ENCODE measurements at places on chromosomes 12 and 14.

GRCh38 chr14:89357655-89358297 is 59.3 kb downstream of the FOXN3 start:
- DNase-seq, result no peak

DNA sequence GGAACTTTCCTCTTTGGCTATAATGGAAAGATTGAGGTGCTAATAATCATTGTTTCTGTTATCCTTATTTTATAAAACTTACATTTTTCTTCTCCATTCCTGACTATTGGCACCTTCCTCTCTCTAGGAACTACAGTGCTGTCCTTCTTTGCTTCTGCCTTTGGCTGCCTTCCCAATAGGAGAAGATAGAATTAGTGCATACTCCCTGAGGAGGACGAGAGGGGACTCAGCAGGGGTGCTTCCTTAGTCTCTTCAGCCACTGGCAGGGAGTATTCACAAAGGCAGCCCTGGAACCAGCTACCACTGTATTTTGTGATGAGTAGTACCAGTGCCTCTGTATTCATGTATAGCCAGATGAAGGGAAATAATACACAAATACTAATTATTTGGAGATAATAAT is 208.5 kb downstream of the FOXG1 start:
- no peak for DNase-seq

DNA sequence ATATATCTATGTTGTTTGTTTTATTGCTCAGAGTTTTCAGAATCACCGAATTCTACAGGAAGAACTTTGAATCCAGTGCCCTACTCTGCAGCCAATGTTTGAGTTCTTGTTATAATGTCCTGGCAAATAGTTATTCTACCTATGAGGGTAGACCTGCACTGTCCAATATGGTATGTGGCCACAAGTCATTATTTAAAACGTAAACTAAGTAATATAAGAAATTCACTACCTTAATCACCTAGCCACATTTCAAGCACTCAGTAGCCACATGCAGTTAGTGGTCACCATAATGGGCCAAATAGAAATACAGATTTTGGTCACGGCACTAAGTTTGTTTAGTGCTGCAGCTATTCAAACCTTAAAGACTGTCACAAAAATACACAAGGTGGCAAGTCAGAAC is 26.4 kb downstream of the GNPTAB start:
- DNase-seq, result no peak

DNA sequence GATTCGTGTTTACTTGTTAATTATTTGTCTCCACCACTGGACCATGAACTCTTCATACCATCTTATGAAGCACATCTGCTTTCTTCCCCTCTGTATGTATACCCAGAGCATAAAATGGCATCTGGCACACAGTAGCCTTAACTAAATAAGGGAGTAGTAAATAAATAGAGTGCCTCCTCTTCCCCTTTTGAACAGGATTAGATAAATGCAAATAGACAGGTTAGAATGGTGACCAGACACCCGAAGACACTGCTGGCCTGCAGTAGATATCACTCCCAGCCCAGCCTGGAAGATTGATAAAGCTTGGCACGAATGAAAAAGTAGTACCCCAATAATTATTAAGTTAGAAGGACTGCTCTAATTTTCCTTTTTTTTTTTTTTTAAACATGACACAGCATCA is 6.9 kb downstream of the GALNT4 start:
- DNase-seq, result no peak

GRCh38 chr14:103526247-103526913 is 2.6 kb upstream of the TRMT61A start:
- no peak for DNase-seq

DNA sequence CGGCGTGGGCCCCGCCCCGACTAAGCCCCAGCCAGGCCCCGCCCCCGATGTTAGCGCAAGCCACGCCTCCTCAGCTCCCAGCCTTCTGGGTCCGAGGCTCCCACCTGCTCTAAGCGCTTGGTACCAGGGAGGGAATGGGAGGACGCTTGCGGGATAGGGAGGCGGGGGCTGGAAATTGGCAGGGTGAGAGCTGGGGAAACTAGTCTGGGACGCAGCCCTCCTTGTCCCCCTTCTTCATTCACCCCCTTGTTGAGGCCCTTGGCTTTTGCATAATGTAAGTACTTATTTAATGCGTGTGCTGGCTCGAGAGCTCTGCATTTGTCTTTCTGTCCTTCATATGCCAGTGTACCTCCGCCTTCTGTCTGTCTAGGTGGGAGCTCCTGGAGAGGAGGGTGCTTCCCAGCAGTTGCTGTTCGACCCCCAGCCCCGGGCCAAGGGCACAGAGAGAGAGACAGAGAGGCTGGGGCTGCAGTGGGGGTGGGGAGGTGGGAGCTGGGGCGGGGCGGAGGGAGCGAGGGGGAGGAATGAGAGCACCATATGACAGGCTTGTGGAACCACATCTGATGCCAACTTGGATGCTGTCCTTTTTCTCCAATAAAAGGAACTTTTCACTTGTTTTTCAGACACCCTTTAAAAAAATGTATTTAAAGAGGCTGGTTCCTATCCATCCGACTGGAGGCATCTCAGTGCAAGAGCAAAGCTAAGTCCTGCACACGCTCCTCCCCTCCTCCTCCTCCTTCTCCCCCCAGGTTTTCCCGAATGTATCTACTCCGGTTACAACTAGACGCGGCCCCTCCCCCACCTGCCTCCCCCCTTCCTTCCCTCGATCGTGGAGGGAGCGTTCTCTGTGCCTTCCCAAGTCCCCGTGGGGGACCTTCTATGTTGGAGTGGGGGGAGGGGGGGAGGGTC is 25.6 kb upstream of the MAP1LC3B2 start:
- peak; percentile 85 for DNase-seq

DNA sequence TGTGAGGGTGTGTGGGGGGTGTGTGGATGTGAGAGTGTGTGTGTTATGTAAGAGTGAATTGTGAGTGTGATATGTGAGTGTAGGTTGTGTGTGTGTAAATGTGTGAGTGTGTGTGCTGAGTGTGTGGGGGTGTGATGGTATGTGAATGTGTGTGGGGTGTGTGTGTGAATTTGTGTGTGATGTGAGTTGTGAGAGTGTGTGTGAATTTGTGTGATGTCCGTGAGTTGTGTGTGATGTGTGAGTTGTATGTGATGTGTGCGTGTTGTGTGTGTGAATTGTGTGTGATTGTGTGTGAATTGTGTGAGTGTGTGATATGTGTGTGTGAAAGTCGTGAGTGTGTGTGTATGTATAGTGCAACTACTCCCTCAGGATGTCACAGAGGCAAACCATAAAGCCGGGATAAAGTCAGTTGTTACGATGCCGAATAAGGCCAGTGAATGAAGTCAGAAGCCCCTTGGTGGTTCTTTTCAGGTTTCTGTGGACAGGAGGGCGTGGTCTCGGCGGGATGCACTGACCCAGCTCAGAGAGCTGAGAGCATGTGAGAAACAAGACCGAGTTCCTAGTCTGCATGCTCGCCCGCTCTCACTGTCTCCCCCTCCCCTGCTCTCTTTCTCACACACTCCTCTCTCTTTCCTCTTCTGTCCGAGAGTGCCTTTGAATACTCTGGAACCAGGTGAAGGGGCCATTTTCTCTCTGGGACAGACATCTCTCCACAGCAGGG is 71.8 kb upstream of the MAX start:
- no peak for DNase-seq

- peak; percentile 81 for DNase-seq
Observed at GRCh38 chr14:24307575-24308341, at the start of gene CIDEB. Gene CIDEB (minus strand): TSS chr14:24307977. CDS start chr14:24307858, 119 bp downstream.

DNA sequence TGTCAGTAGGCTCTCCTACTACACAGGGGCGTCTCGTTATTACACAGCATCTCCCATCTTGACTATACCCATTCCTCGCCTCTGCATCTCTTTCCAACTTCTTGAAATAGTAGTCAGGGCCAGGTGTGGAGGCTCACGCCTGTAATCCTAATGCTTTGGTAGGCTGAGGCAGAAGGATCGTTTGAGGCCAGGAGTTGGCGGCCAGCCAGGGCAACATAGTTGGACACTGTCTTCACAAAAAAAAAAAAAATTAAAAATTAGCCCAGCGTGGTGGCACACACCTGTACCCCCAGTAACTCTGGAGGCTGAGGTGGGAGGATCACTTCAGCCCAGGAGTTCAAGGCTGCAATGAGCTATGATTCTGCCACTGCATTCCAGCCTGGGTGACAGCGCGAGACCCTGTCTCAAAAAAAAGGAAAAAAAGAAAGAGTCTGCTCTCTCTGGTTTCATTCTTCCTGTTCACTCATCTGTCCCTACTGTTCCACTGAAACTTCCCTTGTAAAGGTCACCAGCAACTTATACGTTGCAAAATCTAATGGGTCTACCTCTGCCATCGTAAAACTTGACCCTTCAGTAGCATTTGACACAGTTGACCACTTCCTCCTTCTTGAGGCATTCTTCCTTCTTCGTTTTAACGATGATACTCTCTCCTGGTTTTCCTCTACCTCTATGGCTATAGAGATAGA is 41.0 kb upstream of the PTGR2 start:
- no peak for DNase-seq

DNA sequence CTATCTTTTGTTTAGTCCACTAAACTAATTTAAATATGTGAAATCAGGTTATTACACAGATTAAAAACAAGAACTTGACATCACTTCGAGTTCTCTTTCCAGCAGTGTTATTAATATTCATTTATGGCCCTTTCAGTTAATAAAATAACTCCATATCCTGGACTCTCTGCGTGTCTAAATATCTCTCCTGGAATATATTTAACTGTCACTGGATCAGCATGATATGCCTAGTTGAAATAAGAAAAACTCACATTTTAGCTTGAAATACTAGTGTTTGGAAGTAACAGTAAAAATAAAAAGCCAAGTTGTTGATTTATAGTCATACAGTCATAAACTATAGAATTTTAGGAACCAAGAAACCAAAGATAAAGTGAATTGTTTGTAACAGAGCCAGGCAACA is 45.6 kb downstream of the ABCC9 start:
- no peak for DNase-seq

DNA sequence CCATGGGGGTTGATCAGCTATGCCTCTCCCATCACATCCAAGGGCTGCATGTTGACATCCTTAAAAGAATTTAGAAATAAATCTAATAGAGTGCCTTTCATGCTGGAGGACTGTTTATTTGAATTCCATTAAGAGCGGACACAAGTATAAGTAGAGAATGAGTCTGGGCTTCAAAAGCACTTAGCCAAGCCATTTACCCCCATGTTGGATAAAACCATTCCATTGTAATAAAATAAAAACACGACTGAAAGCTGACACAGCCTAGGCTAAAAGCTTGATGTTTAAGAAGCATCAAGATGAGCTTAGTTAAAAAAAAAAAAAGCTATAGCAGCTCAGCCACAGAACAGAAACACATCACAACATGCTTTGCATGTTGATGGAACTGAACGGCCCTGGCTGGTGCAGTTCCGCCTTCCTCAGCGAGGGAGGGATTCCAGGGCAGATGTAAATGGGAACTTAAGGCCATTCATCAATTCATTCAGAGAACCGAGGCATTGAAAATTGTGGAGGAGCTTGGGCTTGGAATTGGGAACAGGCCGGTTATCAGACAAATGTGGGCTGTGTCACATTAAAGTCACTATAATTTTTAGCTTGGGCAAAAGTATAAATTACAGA is 41.2 kb downstream of the TMEM132D start:
- DNase-seq, result no peak

- no peak for DNase-seq
Observed at GRCh38 chr12:48643011-48643410, 39.0 kb downstream of the KANSL2 start.

GRCh38 chr12:96513681-96514080 is 24.3 kb downstream of the CFAP54 start:
- no peak for DNase-seq

DNA sequence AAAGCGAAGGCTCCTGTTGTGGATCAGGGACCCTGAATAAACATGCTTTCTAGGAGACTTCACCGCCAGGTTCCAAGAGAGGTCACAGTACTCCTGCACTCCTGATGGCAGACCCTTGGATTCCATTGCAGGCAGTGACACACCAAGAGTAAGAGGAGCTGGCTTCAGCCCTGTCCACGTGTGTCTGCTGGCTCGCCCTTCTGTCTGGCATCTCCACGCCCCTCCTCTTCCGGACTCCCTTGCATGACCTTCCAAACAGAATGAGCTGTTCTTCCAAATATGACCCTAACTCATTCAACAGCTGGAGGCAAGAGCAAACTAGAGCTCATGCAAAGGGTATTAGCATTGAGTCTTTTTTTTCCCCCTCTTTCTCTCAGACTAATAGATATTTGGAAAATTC is 233.0 kb upstream of the PLEKHG7 start:
- DNase-seq, result no peak

- peak; percentile 10 for DNase-seq
Observed at GRCh38 chr12:21296751-21297406, 37.8 kb downstream of the SLCO1A2 start.

GRCh38 chr12:121620333-121620891 is 5.9 kb upstream of the ORAI1 start:
- DNase-seq, result no peak

DNA sequence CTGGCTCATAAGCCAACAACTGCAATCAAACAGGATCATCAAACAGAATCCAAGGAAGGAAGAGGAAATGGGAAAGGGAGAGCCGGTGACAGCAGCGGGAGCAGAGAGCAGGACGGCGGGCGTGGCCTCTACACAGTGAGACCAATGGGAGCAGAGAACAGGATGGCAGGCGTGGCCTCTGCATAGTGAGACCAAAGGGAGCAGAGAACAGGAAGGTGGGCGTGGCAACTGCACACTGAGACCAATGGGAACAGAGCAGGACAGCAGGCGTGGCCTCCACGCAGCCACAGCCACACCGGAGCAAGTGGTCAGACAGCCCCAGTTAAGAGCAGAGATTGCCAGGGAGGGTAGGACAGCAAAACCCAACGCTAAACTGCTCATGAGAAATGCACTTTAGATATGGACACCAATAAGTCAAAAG is 16.4 kb downstream of the LRCOL1 start:
- no peak for DNase-seq

DNA sequence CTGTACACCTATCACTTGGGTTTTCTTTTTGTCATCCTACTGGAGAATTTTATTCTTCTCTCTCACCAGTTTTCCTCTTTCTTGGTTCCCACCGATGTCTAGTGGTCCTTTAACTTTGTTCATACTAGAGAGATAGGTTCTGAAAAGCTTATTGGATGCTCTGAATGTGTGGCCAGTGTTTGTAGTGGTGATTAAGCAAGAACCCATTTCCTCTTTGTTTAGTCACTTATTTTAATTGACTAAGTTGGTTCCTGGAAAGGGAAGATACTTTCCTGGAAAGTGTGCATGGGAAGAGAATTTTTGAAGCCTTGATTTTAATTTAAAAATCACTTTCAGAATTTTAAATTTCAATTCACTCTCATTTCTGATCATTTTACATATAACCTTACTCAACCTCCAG is 127.2 kb downstream of the OTOGL start:
- no peak for DNase-seq

GRCh38 chr14:70987041-70987440 is 79.8 kb downstream of the PCNX1 start:
- no peak for DNase-seq

GRCh38 chr14:33938131-33938949 is 12.5 kb downstream of the EGLN3 start:
- DNase-seq, result no peak

- DNase-seq, result no peak
Observed at GRCh38 chr14:82447586-82447985, 913.9 kb upstream of the SEL1L start.

DNA sequence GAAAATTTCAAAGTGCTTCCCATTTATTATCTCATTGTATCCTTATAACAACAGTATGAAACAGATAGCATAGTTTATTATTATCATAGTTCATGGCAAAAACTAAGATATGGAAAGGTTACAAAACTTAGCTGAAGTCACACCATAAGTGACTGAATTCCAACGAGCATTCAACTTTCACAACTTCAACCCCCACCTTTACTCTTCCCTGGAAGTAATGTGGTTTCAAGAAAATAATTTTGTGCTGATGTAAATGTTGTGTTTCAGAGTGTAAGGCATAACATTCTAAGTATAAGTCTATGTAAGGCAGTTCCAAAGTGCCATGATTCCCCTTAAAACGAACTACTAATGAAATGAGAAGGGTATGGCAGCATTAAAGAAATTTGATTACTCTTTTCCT is 454.5 kb downstream of the BCAT1 start:
- DNase-seq, result no peak

All from B cell (primary cell).